Cardiac muscle cell (in vitro differentiated cells and primary cell): ENCODE measurements at places on chromosomes 1 and 21. TPM values are rescaled to one million over a fixed set of nuclear protein-coding genes. Genes with fewer than 3 reads are reported as not detected.

GRCh38 chr1:16621300-16621658, 7.9 kb upstream of the NBPF1 start:
- no peak for DNase-seq

GRCh38 chr1:81802707-81803430, 2.1 kb downstream of the ADGRL2 start:
- peak; percentile 83 for DNase-seq

DNA sequence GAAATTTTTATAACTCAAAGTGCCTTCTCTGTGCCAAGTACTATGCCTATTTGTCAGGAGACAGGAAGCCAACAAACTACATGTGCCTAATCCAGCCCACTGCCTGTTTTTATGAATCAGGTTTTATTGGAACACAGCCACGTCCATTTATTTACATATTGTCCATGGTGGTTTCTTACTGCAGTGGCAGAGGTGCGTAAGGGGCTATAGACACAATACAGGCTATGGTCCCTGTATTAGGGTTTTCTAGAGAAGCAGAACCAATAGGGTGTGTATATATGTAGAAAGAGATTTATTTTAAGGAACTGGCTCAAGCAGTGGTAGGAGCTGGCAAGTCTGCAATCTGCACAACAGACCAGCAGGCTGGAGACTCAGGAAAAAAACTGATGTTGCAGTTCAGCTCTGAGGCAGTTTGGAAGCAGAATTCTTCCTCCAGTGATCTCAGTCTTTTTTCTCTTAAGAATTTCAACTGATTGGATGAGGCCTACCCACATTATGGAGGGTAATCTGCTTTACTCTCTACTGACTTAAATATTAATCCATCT, 15.4 kb downstream of the PPIE start:
- DNase-seq: no peak

DNA sequence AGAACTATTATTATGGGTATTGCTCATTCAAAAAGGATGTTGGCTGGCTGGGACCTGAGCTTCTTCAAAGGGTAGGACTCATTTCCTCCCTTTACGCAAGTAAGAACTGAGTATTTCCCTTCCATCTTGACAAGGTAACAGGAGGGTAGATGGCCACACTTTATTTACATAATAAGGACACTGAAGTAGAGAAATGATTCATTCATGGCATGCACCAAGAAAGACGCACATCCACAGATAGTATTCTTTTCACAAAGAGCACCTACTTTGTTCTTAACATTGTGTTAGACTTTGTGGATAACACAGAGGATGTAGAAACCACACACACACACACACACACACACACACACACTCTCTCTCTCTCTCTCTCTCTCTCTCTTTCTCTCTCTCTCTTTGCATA, 82.9 kb downstream of the FAM78B start:
- no peak for DNase-seq

GRCh38 chr1:173568483-173568882, 34.4 kb downstream of the SLC9C2 start:
- DNase-seq: no peak

GRCh38 chr1:159900086-159900680, at the start of gene CFAP45:
Gene CFAP45 (minus strand): TSS chr1:159900165. CDS start chr1:159900098, 67 bp downstream.
- peak; percentile 91 for DNase-seq

- DNase-seq: no peak
Measured at GRCh38 chr1:200332716-200333115, 77.1 kb downstream of the ZNF281 start.

KDF1 gene
- total RNA-seq: 0.63 and 0.67 TPM in 2 replicates

U2AF1 gene
- 13.9 and 46.0 TPM in 2 replicates for total RNA-seq

NIT1 gene
- 60.7 and 65.9 TPM in 2 replicates for total RNA-seq
